ENCODE measurements at places on chromosomes 4 and X.

- DNase-seq, result no peak
Observed at GRCh38 chrX:17710871-17711301, 26.4 kb upstream of the SCML1 start.

DNA sequence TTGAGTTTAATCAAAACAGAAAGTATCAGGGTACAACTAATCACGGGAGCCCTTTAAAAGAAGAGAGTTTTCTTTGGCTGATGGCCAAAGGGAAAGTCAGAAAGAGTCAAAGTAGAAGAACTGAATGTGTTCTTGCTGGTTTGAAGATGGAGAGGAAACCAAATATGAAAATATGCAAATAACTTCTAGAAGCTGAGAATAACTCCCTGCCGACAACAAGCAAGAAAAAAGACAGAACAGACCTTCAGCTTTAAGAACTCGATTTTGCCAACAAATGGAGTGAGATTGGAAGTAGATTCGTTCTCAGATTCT, 903.8 kb downstream of the STIM2 start:
- DNase-seq, result no peak

DNA sequence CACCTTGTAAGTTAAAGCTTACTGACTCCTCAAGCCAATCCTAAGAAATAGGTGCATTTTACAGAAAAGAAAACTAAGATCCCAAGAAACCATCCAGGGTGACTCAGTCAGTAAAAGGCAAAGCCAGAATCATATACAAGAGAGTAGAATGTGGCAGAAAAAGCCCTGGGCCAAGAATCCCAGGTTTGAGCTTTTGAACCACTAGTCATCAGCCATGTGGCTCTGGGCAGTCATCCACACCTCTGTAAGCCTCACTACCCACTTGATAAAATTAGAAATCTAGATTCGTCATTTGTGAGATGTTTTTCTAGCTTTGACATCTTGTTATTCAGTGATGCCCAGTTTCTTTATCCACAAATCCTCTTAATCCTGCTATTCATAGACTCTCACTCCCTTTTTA, 122.2 kb upstream of the PDE5A start:
- no peak for DNase-seq

DNA sequence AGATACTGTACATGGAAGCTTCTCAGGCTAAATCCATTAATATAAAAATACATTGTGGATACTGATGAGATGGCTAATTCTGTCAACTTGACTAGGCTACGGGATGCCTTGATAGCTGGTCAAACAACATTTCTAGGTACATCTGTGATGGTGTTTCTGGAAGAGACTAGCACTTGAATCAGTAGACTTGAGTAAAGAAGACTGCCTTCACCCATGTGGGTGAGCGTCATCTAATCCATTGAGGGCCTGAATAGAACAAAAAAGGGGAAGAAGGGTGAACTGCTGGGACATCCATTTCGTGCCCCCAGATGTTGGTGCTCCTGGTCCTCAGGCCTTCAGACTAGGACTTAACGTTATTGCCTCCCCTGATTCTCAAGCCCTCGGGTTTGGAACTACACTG, 3.7 kb upstream of the SRP72 start:
- no peak for DNase-seq

- no peak for DNase-seq
Observed at GRCh38 chrX:134374294-134374693, 85.7 kb upstream of the HPRT1 start.

DNA sequence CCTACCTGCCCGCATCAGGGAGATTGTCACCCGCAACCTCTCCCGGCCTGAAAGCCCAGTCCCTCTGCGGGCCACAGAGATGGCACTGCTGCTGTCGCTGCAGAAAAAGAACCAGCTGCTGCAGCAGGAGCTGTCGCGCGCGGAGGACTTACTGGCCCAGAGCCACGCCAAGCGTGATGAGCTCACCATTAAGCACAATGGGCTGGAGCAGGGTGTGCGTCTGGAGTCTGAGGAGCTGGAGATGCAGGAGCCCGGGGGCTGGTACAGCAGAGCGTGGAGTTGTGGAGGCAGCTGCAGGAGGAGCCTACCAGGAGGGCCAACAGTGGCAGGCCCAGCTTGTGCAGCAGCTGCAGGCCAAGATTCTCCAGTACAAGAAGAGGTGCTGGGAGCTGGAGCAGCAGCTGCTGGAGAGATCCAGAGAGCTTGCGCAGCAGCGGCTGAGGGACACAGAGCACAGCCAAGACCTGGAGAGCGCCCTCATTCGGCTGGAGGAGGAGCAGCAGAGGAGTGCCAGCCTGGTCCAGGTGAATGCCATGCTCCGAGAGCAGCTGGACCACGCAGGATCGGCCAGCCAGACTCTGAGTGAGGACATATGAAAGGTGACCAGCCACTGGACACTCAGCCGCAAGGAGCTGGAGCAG, 11.3 kb downstream of the SMIM10L2A start:
- no peak for DNase-seq

DNA sequence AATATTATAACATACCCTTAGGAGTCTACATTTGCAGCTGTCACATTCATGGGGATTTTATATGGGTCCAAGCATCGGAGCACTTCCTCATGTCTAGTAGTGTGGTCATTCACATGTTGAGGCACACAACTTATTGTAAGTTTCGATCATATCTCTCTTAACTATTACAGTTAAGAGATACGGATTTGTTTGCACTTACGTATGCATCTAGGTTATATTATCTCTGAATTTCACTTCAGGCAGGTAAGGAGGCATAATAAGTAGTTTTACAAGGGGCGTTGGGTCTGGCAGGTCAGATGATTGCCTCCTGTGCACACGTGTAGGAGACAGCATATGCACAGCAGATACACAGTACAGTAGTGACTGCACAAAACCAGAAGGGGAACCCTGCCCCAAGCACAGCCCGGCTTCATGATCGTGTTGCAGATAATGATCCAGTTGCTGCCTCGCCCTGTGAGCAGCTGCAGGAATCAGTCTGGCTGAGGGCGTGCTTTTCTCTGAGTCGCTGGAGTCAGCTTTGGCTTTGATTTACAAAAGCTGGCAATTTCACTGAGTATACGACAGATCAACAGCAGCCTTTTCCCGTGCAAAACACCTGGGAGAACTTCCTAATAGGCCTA, 302.9 kb upstream of the GATB start:
- DNase-seq, result no peak

DNA sequence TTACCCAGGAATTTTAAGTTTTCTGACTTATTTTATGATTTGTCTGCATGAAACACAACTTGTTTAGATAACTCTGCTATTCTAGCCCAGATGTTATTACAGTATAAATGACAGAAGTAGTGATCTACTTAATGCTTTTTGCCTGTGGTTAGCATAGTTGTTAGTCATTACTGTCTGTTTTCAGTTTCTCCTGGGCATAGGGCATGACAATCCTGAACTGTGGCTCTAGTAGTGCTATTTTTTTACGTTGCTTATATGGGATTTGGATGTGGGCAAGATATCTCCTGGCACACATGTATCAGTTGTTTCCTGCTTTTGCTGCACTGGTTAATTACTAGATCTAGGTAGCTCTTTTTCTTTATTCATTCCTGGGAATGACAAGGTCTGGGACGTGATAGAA, 1005.8 kb downstream of the PCDH18 start:
- DNase-seq, result no peak

DNA sequence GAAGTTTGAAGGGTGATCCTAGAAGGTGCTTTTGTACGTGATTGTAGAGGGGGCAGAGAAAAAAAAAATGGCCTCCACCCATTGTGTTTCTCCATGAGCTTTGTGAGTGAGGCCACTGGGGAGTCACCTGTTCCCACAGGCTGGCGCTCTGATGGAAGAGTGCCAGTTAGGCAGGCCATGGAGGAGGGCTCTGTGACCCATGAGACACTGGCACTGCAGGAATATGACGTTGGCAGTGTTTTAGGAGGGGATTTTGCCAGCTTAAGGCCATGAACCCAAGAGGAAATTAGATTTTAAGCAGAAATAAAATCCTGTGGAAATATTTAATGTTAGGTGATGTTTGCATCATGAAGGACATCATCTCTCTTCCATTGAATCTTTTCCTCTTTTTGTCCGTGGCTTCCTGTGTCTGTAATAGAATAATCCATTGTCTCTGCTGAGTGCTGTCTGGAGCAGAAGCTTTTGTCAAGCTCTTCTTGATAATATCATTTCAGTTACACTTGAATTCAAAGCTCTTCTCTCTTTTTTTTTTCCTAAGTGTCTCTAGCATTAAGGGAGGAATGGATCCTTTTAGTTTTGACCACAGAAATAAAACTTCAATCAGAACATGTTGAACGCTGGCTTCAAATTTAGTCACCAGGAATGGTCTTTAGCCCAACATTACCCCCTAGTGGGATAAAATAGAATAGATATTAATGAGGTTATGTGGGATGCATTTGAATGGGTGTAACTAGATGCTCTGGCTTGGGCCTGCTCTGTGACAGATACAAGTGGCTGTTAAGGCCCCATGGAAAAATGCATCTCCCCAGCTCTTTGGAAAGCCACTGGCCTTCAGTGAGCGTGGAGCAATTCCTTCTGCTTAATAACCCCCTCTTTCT, 41.0 kb upstream of the UCP1 start:
- no peak for DNase-seq

DNA sequence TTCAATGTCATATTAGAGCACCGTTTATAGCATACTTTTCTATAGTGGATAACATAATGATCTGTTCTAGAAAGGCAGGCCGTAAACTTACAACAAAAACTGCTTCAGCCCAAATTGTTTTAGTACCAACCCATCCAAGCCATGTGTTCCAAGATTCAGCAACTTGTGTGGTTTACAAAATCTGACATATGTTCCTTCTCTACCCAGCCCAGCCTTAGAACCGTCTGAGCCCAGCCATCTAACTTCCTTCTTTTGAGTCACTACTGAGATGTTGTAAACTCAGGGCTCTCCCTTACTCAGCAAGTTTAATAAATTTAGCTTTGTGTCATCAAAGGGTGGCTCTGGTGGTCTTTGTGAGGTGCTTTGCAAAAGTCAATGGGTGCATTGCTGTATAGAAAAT, 32.4 kb upstream of the REPS2 start:
- DNase-seq, result no peak

DNA sequence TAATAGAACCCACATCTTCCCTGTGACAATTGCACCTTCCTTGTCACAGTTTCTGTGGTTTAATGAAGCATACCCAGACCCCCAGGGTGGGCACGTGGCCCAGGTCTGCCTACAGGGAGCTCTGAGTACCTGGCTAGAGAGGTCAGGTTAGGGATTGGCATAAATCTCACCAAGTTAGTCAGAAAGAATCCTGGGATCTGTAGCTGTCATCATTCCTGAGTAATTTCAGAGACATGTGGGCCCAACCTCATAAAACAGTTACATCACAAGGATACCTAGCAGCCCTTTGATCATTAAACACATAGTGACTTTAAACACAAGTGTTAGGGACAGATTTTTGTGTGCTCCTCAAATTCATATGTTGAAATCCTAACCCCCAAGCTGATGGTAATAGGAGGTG, 123.0 kb downstream of the KDR start:
- no peak for DNase-seq

- no peak for DNase-seq
Observed at GRCh38 chr4:2094545-2094944, 35.4 kb downstream of the NAT8L start.

Data from T follicular helper cell (primary cell).